Osteoblast (primary cell): ENCODE measurements at places on chromosomes 6 and 20. TPM values are rescaled to one million over a fixed set of nuclear protein-coding genes. Genes with fewer than 3 reads are reported as not detected.

GRCh38 chr20:2806351-2806701, 5.9 kb upstream of the CPXM1 start:
- H3K36me3 ChIP-seq: no peaks in the 10 kb centered on the region
- peak; percentile 44 for DNase-seq
- no peak overlapping the region for H3K4me3 ChIP-seq

GRCh38 chr6:90712114-90712513, 125.2 kb upstream of the MAP3K7 start:
- no peak for DNase-seq
- no peak overlapping the region for H3K27ac ChIP-seq
- no peak overlapping the region for H3K4me3 ChIP-seq
- H3K27me3 ChIP-seq: no peaks in the 10 kb centered on the region
- H3K36me3 ChIP-seq: no peaks in the 10 kb centered on the region
- H3K4me1 ChIP-seq: no peaks in the 10 kb centered on the region

DNA sequence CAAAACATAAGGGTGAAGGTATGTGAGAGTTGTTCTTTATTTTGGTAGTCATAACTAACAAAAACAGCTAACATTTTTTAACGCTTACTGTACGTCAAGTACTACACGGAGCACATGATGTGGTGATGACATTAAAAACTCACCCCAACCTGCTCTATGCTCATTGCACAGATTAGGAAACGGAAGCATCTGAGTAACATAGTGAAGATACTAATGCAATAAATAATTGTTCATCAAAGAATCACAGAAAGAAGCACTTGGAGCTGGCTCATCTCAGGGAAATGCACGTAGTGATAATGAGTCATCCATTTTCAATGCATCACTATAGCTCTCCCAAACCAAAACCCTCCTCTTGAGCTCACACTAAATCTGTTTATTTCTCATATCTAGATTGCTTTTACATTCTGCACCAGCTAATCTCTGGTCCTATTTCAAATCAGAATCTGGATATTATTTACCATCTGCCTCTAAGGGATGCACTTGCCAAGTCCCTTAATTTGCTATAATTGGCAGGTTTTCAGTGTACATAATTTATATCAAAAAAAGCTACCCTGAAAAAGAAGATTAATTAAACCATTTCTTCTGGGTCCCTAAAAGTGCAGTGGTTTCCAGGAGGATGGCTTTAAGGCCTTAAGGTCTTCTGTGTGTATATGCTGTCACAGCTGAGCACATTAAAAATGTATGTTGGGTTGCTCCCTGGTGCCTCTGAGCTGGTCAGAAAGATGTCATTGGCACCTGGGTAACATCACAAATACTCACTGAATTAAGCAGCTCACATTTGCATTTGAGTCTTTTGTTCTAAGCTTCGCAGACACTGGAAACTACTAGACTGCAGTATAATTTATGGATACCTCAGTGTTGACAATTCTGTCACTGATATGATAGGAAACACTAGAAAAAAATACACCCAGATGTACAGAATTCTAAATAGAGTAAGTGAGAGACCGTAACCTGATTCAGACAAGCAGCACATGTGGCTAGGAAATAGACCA, 677.4 kb upstream of the CITED2 start:
- peaks cover 35% of the 10 kb centered on the region for H3K4me1 ChIP-seq
- peak; percentile 34 for DNase-seq
- no peaks in the 10 kb centered on the region for H3K27me3 ChIP-seq
- no peak overlapping the region for H3K4me3 ChIP-seq

GRCh38 chr6:52537001-52537753, 39.7 kb downstream of the TRAM2 start:
- H3K36me3 ChIP-seq: peaks cover 57% of the 10 kb centered on the region
- peak overlapping the region; percentile 82 for H3K27ac ChIP-seq
- H3K27me3 ChIP-seq: no peaks in the 10 kb centered on the region

- no peaks in the 10 kb centered on the region for H3K36me3 ChIP-seq
- peak overlapping the region; percentile 83 for H3K27ac ChIP-seq
- DNase-seq: peak; percentile 97
- H3K27me3 ChIP-seq: no peaks in the 10 kb centered on the region
- H3K4me3 ChIP-seq: peak overlapping the region; percentile 27
Measured at GRCh38 chr20:44728801-44729443, 13.8 kb downstream of the CCN5 start.

DNA sequence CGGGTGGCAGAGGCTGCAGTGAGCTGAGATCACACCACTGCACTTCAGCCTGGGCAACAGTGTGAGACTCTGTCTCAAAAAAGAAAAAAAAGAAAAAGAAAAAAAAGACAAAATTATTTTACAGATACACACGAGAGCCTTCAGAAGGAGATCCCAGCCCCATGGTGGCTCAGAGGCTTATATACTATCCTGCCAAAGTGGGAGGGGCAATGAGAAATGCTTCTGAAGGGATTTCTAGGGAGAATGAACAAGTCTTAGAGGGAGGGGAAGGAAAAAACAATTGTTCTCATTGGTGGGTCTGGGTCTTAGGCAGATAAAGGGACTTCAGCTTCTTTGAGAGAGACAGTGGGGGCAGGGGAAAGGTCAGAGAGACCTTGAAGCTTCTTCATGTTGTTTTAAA, 76.8 kb downstream of the BANF2 start:
- H3K4me1 ChIP-seq: no peaks in the 10 kb centered on the region
- H3K36me3 ChIP-seq: no peaks in the 10 kb centered on the region
- no peak for DNase-seq
- no peak overlapping the region for H3K4me3 ChIP-seq

GRCh38 chr20:48910347-48910781, 11.1 kb upstream of the ARFGEF2 start:
- DNase-seq: no peak
- H3K4me1 ChIP-seq: no peaks in the 10 kb centered on the region
- H3K27me3 ChIP-seq: no peaks in the 10 kb centered on the region
- no peak overlapping the region for H3K27ac ChIP-seq
- no peak overlapping the region for H3K4me3 ChIP-seq
- H3K36me3 ChIP-seq: no peaks in the 10 kb centered on the region

Gene DPPA5
- not detected in 2 replicates for total RNA-seq

Gene SLC22A2
- total RNA-seq: under 0.01 TPM in 2 replicates
